ENCODE measurements at places on chromosomes 7 and 10. TPM values are rescaled to one million over a fixed set of nuclear protein-coding genes. Genes with fewer than 3 reads are reported as not detected.

The NUTM2E gene
- 0.45 TPM for total RNA-seq

The HMX2 gene
- total RNA-seq: not detected

The PSPH gene
- total RNA-seq: 24.9 TPM

The MRPS33 gene
- total RNA-seq: 16.1 TPM

The AKR1E2 gene
- total RNA-seq: 26.3 TPM

The MXI1 gene
- 44.1 TPM for total RNA-seq

The MRLN gene
- 12.2 TPM for total RNA-seq

The FKBP6 gene
- total RNA-seq: not detected

The SPDYE6 gene
- not detected for total RNA-seq

The RARRES2 gene
- 4.1 TPM for total RNA-seq

The HTR7 gene
- 2.2 TPM for total RNA-seq

The LRRC4 gene
- 21.4 TPM for total RNA-seq

The CALHM1 gene
- not detected for total RNA-seq

The SPDYE2 gene
- total RNA-seq: not detected

The GNGT1 gene
- not detected for total RNA-seq

The WNT2 gene
- 0.18 TPM for total RNA-seq

The GLI3 gene
- total RNA-seq: 11.6 TPM

The OR6B1 gene
- not detected for total RNA-seq

The TSPAN33 gene
- 13.6 TPM for total RNA-seq

The OR6V1 gene
- total RNA-seq: not detected

The GRID2IP gene
- 3.5 TPM for total RNA-seq

The WASHC2C gene
- 40.6 TPM for total RNA-seq

The ADAM12 gene
- total RNA-seq: 16.7 TPM

The UNCX gene
- 15.5 TPM for total RNA-seq

The GPR22 gene
- total RNA-seq: 6.9 TPM

The HOXA7 gene
- total RNA-seq: not detected

The ZNF273 gene
- 27.0 TPM for total RNA-seq
